ENCODE measurements at places on chromosomes 16 and 17.
A peak's percentile ranks its signal among the peaks of the same experiment; 100 is the strongest.

GRCh38 chr16:54873071-54873470, 57.6 kb upstream of the IRX5 start:
- no peak for DNase-seq

DNA sequence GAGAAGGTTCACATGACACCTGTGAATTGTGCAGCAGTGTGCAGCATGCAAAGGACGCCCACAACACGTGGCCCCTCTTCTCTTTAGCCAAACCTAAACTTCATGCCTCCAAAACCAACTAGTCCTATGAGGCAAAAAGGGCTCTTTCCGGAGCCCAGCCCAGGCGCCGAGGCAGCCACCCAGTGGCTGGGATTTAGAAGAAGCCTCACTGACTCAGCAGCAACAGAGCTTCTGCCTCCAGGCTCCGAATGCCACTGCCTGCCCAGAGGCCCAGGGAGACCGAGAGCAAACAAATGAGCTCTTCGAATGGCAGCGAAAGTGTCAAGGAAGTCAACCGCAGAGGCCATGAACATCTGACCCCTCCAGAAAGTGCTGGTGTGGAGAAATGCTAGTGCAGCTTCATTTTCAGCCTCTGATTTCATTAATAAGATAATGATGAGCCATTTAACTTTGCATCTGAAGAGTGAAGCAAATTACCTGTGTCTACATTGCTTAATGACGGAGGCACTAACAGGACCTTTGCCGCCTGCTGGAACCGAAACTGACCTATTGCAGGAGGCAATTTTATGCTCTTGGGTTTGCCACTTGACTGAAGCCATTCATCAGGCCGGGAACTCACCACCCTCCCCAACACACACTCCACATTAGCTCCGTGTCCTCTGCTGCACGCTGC, 157.7 kb upstream of the RPL38 start:
- peak; percentile 26 for DNase-seq

- no peak for DNase-seq
Measured at GRCh38 chr17:33284022-33284421, 9.1 kb downstream of the ASIC2 start.

DNA sequence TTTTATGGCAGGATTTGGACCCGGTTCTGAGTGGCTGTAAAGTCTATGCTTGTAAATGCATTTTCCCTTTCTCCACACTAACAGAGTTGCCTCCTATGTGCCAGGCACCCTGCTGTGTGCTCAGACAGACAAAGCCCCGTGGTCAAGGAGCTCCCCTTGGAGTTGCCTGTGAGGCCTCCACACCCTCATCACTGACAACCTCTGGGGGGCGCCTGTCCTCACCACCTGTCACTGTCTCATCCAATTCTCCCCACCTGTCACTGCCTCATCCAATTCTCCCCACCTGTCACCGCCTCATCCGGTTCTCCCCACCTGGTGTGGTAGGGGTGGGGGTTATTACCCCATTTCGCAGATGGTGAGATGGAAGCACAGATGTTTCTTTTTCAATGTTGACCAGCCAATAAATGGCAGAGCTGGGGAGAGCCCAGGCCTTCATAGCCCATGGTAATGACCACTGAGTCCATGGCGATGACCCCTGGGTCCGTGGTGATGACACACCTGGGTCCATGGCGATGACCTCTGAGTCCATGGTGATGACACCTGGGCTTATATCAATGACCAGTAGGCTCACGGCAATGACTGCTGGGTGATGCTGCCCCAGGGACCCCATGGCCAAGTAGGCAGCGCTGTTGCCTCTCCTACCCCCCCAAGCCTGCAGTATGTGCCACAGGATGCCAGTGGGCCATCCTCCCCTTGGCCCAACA, 150.1 kb downstream of the IRF8 start:
- no peak for DNase-seq

DNA sequence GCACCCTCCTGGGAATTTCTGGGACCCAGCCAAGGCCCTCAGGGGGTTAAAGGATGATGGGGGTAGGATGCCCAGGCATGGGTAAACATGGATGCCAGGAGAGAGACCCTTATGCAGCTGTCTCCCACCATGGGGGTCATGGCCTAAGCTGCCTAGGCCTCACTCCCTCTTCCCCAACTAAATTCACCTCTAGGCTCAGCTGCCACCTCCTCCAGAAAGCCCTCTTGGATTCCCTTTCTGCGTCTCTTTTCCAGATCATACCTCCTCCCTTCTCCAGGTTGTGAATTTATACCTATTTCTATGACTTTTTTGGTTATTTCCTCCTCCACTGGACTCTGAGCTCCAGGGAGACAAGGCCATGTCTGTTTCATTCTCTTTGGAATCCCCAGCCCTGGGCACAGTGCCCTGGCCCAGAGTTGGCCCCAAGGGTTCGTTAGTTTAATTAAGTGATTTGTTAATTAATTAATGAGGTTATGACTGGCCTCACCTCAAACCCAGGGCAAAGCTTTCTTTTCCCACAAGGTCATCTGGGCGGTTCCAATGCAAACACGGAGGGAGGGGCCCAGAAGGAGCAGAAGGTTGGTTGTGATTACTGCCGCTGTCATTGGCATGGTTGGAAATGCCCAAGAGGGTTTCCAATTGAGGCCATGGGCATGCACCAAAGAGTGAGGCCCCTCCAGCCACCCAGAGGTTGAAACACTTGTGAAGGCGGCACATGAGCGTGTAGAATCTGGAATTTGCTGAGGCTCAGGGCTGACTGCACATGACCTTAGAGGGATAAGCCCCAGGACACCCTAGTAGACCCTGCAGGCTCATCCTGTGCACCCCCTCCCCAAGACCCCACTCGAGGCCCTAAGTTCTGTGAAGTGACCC, 6.9 kb upstream of the KRT17 start:
- no peak for DNase-seq
